ENCODE measurements at places on chromosomes 5 and 9.
A peak's percentile ranks its signal among the peaks of the same experiment; 100 is the strongest.

GRCh38 chr5:141701360-141702119, 19.5 kb upstream of the ARAP3 start:
- no peak for DNase-seq

DNA sequence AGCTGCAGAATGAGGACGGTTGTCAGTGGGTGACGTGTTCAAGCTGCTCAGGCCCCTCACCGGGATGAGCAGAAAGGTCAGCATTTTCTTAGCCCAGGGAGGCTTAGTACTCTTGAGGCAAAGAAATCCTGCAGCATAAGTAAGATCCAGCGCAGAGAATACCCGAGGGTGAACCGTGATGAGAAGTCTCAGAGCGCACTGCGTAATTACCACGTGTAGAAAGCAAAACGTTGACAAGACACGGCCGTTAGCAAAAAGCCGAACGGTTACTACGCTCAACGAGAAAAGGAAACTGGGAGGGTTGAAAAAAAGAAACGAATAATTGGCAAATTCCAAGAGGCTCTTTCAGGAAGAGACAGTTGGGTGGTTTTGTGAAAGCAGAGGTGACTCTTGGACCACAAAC, 104.0 kb downstream of the COL23A1 start:
- DNase-seq: no peak

DNA sequence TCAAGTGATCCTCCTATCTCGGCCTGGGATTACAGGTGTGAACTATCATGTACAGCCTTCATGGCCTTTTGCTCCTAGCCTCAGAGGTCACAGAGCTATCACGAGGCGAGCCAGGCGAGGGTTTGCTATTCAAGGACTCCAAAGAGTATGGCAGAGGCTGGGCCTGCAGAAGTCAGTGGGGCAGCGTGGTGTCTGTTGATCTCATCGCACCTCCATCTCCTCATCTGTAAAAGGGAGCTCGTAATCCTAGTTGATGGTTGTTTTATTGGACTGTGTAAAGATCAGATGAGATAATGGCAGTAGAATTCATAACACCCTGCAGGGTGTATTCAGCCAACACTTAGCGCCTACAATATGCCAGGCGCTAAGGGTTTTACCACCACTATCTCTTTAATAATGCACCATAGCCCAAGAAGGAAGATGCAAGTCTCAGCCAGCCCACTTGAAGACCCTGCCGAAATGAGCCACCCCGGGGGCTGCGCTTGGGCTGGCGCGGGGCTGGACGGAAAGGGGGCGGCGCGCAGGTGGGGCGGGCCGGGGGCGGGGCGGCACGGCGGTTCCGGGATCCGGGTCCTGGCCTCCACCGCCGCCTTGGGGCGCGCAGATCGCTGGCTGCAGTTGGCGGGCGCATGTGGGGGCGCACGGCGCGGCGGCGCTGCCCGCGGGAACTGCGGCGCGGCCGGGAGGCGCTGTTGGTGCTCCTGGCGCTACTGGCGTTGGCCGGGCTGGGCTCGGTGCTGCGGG, at the start of gene GALNT12:
GALNT12 (plus strand) TSS at position 601 of the 744 bp plus-strand sequence; CDS start at position 630, 29 bp downstream.
- DNase-seq: no peak

GRCh38 chr5:161863811-161864210, 15.9 kb downstream of the GABRA1 start:
- no peak for DNase-seq

- DNase-seq: peak; percentile 68
Measured at GRCh38 chr5:15013654-15014463, 142.3 kb upstream of the ANKH start.

DNA sequence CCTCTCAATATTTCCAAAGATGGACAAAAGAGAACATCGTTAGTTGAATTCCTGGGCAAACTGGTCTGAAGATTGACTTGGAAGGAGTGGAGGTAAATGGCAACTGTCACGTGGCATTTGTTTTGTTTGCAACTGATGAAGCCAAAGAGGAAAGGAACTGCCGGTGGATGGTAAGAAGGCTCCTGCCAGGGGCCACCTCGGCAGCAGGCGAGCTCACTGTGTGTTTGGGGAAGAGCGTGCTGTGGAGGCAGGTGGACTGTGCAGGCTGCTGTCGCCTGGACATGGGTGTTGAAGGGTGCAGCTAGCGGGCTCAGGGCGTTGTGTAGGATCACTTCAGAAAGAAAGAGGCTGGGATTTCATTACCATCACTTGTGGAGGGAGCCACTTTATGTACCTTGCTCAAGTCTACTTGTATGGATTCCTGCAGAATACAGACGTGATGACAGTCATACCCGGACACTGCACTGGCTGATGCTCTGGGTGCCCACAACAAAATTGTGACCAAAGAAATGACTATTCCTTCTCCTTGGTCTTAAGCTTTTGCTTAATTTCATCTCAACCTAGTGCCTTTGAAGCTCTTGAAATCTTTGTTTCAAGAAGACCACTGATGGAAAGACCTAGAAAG, 72.7 kb downstream of the MAP1B start:
- DNase-seq: no peak

GRCh38 chr9:32841314-32841713, 58.0 kb downstream of the TMEM215 start:
- DNase-seq: no peak

DNA sequence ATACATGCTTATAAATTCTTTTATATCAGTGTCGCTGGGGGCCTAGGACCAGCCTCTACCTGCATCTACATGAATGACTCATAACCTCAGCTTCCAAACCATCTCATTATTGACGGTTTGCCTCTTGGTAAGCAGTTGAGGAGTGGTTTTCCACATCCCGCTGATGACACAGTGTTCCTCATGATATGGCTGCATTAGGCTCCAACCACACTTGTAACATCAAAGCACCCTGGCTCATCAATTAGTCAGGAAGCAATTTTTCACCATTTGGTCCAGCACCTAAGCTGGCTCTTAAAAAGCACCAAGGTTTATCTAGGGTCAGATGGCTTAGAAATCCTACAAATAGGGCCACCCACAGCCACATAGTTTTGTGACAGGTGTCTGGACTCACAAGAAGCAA, 402.4 kb downstream of the ARHGEF28 start:
- peak; percentile 61 for DNase-seq

- DNase-seq: no peak
Measured at GRCh38 chr5:20556115-20556763, 568.2 kb upstream of the CDH18 start.

- no peak for DNase-seq
Measured at GRCh38 chr5:111585291-111585690, 73.0 kb upstream of the STARD4 start.

DNA sequence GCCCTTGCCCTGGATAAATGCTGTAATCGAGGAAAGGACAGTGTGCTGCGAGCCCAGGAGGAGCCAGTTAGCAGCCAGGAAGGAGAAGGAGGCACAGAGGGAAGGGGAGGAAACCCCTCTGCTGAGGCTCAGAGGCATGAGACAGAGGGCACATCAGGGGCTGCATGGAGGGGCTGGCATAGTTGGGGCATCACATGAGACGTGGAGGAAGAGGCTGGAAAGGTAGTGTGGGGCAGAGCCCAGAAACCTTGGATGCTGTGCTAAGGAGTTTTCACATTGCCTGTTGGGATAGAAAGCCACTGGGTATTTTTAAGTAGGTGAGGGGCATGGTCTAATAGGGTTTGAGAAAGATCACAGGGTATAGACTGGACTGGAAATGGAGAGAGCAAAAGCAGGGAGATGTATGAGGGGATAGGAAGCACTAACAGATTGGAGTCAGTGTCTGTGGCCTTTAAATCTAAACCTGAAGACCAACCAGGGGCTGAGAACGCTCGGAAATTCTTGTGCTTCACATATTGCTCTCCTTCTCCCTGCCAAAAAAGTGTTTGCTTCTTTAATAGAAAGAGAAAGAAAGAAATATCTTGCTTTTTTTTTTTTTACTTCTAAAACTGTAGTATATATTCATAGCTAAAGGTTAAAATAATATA, 33.0 kb upstream of the ANGPTL2 start:
- no peak for DNase-seq

- no peak for DNase-seq
Measured at GRCh38 chr9:133035669-133036068, 4.9 kb downstream of the GTF3C5 start.

Data from RCC 7860 (cell line).